Breast epithelium (tissue), 4 donors: ENCODE measurements at places on chromosomes 6 and 20.
A peak's percentile ranks its signal among the peaks of the same experiment; 100 is the strongest.

GRCh38 chr6:117938311-117938995 lies 31.4 kb downstream of the SLC35F1 start:
- DNase-seq: no peak

DNA sequence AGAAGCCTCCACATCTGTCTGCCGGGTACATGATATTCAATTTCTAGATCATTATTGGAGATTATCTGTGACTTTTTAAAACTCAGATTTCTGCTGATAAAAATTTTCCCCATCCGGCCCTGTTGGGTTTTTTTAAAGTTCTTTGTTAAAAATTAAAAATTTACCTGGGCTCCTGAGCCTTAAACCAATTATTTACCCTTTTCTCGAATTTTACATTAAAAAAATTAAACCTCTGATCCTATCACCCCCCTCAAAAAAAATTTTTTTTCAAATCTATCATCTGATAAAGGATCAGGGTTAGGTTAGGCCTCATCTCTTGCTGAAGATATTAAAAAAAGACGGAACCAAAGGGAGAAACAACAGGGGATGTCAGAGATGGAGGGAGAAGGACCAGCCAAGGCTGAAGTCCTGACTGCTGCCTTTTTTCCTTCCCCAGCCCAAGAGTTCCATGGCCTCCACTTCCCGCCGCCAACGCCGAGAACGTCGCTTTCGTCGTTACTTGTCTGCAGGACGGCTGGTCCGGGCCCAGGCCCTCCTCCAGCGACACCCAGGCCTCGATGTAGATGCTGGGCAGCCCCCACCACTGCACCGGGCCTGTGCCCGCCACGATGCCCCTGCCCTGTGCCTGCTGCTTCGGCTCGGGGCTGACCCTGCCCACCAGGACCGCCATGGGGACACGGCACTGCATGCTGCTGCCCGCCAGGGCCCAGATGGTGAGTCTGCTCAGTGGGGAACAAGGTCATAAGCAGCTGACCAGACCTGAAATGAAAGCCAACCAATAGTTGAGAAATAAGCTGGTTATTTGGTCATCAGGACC lies 527 bp downstream of the NFKBIL1 start:
- no peak for DNase-seq

GRCh38 chr20:57835074-57835452 lies 125.2 kb upstream of the PMEPA1 start:
- no peak for DNase-seq

DNA sequence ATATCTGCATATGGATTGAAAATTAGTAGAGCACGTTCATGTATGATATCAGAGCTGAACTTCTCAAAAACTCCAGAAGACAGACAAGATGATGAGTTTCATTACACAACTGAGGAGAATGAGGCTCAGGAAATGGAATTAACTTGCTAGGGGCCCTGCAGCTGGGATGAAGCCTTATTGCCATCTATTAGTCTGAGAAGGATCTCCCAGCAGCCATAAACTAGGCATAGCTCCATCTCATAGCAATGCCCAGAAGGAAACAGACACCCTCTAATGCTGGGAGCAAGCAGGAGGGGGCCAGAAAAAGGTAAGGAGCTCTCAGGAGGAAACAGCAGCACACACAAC lies 18.0 kb downstream of the TFEB start:
- DNase-seq: no peak

- no peak for DNase-seq
Observed at GRCh38 chr6:53611889-53612288, 53.7 kb downstream of the KLHL31 start.

- peak; percentile 25 for DNase-seq
Observed at GRCh38 chr20:61760321-61760720, 305.4 kb downstream of the TAF4 start.
